ENCODE measurements at places on chromosomes 5 and 9. TPM values are rescaled to one million over a fixed set of nuclear protein-coding genes. Genes with fewer than 3 reads are reported as not detected.

DMRTA1 gene
- 2.1 TPM for total RNA-seq

DRD1 gene
- total RNA-seq: not detected

DNA sequence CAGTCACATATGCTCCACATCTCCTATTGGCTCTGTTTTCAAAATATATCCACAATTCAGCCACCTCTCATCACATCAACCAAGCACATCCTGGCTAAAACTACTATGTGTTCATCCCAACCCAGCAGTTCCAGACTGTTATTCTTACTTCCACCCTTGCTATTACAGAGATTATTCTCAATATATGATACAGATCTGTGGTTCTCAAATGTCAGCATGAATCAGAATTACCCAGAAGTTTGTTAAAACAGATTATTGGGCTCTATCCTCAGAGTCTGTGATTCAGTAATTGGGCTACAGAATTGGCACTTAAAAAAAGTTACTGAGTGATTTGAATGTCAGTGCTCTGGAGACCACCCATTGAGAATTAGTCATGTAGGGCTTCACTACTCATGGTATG, 78.8 kb upstream of the IZUMO3 start:
- no peaks in the 10 kb centered on the region for H3K27me3 ChIP-seq
- H3K27ac ChIP-seq: no peak overlapping the region
- no peak for DNase-seq
- no peaks in the 10 kb centered on the region for H3K4me1 ChIP-seq
- no peak overlapping the region for H3K4me3 ChIP-seq
- no peaks in the 10 kb centered on the region for H3K36me3 ChIP-seq

DNA sequence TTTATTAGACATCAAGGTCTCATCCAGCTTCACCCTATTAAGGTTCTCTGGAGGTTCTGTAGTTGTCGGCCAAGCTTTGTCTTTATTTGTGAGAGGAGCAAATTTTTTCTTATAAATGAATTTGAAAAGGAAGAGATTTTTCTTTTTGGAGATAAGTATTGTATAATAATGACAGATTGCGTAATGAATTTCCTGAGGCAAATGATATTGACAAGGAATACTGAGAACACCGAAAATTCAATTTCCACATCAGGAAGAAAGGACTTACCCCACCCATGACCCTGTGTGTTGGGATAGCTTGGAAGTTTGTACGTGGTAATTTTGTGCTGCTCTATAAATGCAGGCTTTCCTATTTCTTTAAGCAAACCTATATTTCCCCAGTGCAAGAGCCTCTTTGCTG, 53.5 kb downstream of the MAMDC2 start:
- no peak for DNase-seq
- no peak overlapping the region for H3K4me3 ChIP-seq
- no peaks in the 10 kb centered on the region for H3K36me3 ChIP-seq
- H3K27me3 ChIP-seq: no peaks in the 10 kb centered on the region

- H3K4me3 ChIP-seq: no peak overlapping the region
- DNase-seq: no peak
- H3K27me3 ChIP-seq: no peaks in the 10 kb centered on the region
- no peak overlapping the region for H3K27ac ChIP-seq
- H3K36me3 ChIP-seq: no peaks in the 10 kb centered on the region
- H3K4me1 ChIP-seq: no peaks in the 10 kb centered on the region
These were observed 115.4 kb downstream of the ZNF608 start for GRCh38 chr5:124630767-124631704.

DNA sequence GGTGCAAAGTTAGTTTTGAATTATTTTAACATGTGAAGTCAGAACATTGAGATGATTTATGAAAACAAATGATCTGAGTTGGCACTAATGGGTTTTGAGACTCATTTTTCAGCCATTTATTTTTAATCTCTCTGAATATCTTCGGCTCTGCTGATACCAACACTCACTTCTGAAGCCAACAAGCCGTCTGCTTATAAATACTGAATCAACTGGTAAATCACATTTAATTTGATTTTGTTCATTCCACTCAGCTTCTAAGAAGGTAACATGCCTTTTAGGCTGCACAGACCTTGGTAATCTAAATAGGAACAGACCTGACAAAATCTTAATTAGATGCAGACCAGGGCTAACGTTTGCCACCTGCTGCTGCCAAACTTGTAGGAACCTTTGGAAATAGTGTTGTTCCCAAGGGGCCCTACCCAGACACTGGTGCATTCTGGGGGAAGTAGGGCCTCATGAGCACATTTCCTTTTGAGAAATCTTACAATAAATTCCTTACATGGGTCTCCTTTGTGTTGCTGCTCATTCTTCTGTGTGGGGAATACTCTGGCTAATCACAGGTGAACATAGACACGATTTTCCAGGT, 182.2 kb downstream of the KCTD16 start:
- H3K27me3 ChIP-seq: no peaks in the 10 kb centered on the region
- H3K27ac ChIP-seq: no peak overlapping the region
- DNase-seq: no peak
- H3K4me3 ChIP-seq: no peak overlapping the region
- H3K4me1 ChIP-seq: no peaks in the 10 kb centered on the region

GRCh38 chr9:127833555-127833954, 20.9 kb downstream of the ENG start:
- H3K27me3 ChIP-seq: no peaks in the 10 kb centered on the region
- DNase-seq: peak; percentile 62
- peak overlapping the region; percentile 25 for H3K27ac ChIP-seq

DNA sequence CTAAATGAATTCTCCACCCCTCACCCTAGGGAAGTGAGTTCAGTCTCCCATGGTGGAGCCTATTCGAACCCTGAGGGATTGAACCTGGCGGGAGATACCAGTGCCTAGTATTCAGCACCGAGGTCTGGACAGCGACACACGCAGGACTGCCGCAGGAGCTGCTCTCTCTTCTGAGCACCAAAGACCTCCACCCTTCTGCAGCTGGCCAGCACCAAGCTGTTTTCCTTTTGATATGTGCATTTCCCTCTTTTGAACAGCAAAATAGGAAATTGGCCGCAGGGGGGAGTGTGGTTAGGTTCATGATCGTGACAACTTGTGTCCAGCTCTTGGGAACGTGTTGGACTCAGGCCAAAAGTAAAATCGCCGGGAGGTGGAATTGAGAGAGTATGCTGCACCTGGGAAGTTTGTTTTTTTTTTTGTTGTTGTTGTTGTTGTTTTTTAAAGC, 1.2 kb upstream of the PCSK1 start:
- H3K36me3 ChIP-seq: no peaks in the 10 kb centered on the region
- H3K4me3 ChIP-seq: no peak overlapping the region

- H3K27ac ChIP-seq: no peak overlapping the region
- no peak overlapping the region for H3K4me3 ChIP-seq
- DNase-seq: no peak
- H3K36me3 ChIP-seq: no peaks in the 10 kb centered on the region
- H3K27me3 ChIP-seq: no peaks in the 10 kb centered on the region
These were observed 582.5 kb downstream of the TAF11L14 start for GRCh38 chr5:18216729-18217128.

SLCO6A1 gene
- total RNA-seq: not detected

NTRK2 gene
- total RNA-seq: 79.1 TPM

FOXB2 gene
- not detected for total RNA-seq

RGP1 gene
- 19.9 TPM for total RNA-seq

- H3K4me1 ChIP-seq: no peaks in the 10 kb centered on the region
- H3K4me3 ChIP-seq: no peak overlapping the region
- no peaks in the 10 kb centered on the region for H3K27me3 ChIP-seq
- H3K36me3 ChIP-seq: no peaks in the 10 kb centered on the region
- no peak for DNase-seq
These were observed 31.1 kb downstream of the PTTG1 start for GRCh38 chr5:160452795-160453194.

- H3K36me3 ChIP-seq: no peaks in the 10 kb centered on the region
- H3K27ac ChIP-seq: no peak overlapping the region
These were observed 96.8 kb downstream of the ANKRD18B start for GRCh38 chr9:33620738-33621439.

DNA sequence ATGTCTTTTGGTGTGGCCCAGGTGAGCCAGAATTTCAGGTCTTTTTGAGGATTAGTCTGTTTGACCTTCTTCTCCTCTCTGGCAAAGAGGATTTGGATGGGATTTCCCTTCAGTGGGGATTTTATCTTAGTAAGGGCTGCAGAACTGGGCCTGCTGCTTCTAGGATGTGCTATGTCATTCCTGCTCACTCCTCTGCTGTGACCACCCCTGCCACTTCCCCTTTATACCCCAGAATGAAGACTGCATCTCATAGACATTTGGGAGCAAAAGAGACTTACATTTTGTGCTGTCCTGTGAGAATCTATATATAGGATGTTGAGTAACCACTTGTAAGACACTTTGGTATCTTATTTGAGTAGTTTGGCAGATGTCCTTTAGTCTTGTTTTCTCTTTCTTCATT, 76.2 kb downstream of the ARHGAP26 start:
- no peak overlapping the region for H3K4me3 ChIP-seq
- no peaks in the 10 kb centered on the region for H3K27me3 ChIP-seq
- peaks cover 51% of the 10 kb centered on the region for H3K4me1 ChIP-seq

- H3K4me3 ChIP-seq: no peak overlapping the region
- H3K27ac ChIP-seq: peak overlapping the region; percentile 49
- no peaks in the 10 kb centered on the region for H3K27me3 ChIP-seq
- H3K4me1 ChIP-seq: peaks cover 28% of the 10 kb centered on the region
- no peak for DNase-seq
These were observed 74.2 kb downstream of the C9orf152 start for GRCh38 chr9:110133608-110134210.

- H3K36me3 ChIP-seq: no peaks in the 10 kb centered on the region
- peak overlapping the region; percentile 13 for H3K4me3 ChIP-seq
- H3K27ac ChIP-seq: peak overlapping the region; percentile 86
These were observed 29.9 kb upstream of the OBP2B start for GRCh38 chr9:133238851-133239532.

DNA sequence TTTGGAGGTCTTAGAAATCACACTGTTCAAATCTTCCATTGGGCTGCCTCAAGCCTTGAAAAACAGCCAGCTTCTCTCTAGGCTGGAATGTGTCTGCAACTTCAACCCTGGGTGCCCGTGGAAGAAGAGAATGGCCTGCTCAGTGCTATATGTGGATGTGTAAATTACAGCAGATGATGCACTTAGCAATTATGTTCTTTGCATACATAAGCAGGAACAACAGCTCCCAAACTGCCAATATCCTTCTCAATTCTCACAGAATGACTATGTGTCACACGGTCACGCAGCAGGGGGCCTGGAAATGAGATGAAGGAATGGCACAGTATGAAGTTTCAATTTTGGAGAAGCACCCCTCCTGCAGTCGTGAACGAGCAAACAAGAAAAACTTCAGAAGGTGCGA, 175.2 kb upstream of the SMARCA2 start:
- DNase-seq: no peak
- no peak overlapping the region for H3K27ac ChIP-seq
- H3K4me1 ChIP-seq: no peaks in the 10 kb centered on the region
- H3K4me3 ChIP-seq: no peak overlapping the region

DNA sequence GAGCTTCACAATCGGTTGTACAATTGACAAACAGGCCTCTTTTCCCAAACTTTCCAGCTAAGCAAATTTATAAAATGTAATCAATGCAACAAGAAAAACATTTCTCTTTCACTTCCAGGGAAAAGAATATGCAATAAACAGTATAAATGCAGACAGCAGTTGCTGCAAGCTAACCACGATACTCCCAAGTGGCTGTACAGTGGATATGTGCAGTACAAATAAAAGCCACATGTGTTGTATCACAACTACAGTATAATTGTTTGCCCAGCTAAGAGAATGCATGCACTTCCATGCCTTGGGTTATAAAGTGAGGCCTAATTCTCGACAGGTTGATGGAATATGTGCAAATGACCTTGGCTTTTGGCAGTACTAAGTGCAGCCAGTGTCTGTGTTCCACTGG, 16.7 kb upstream of the PDCL start:
- H3K4me1 ChIP-seq: no peaks in the 10 kb centered on the region
- peaks cover 58% of the 10 kb centered on the region for H3K36me3 ChIP-seq
- H3K27ac ChIP-seq: no peak overlapping the region
- no peak for DNase-seq
- H3K4me3 ChIP-seq: no peak overlapping the region

RAB3C gene
- under 0.01 TPM for total RNA-seq

ZCCHC10 gene
- 9.0 TPM for total RNA-seq

GRCh38 chr9:13481274-13481673, 201.8 kb upstream of the MPDZ start:
- H3K27ac ChIP-seq: no peak overlapping the region
- no peak for DNase-seq
- H3K27me3 ChIP-seq: no peaks in the 10 kb centered on the region
- no peak overlapping the region for H3K4me3 ChIP-seq
- no peaks in the 10 kb centered on the region for H3K4me1 ChIP-seq

TAF11L10 gene
- not detected for total RNA-seq

GRCh38 chr5:148104226-148104625, 40.4 kb downstream of the SPINK5 start:
- no peaks in the 10 kb centered on the region for H3K4me1 ChIP-seq
- H3K36me3 ChIP-seq: no peaks in the 10 kb centered on the region
- no peak overlapping the region for H3K27ac ChIP-seq
- no peak overlapping the region for H3K4me3 ChIP-seq
- H3K27me3 ChIP-seq: no peaks in the 10 kb centered on the region

All from tibial nerve (tissue), 4 donors.